ENCODE measurements at places on chromosomes 16 and 17. TPM values are rescaled to one million over a fixed set of nuclear protein-coding genes. Genes with fewer than 3 reads are reported as not detected.

GRCh38 chr17:74953134-74953687 is 17.5 kb downstream of the OTOP3 start:
- DNase-seq: no peak

DNA sequence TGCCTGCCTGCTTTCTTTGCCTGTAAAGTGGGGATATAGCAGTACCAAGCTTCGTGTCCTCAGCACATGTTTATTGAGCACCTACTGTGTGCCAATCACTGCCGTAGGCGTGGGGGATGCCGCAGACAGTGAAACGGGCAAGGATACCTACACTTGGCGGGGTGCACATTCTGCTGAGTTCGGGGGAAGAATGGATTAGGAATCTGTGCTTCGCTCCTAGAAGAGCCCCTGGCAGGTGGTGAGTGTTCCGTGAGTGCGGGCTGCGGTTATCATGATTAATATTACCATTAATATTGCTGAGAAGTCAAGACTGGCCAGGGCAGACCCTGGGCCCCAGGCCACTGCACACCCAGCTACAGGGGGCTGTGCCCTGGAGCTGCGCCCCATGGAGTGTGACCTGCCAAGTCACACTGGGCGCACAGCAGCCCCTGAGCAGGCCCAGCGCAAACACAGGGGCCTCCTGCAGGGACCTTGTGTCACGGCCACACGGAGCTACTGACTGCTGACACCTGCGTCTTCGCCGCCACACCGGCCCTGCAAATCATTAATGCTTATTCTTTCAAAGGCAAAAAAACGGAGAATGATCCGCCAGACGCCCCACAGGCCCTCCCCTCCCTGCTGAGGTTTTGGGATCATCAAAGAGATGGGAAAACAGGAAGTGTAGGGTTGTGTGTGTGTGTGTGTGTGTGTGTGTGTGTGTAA is 213.4 kb upstream of the GSE1 start:
- no peak for DNase-seq

DNA sequence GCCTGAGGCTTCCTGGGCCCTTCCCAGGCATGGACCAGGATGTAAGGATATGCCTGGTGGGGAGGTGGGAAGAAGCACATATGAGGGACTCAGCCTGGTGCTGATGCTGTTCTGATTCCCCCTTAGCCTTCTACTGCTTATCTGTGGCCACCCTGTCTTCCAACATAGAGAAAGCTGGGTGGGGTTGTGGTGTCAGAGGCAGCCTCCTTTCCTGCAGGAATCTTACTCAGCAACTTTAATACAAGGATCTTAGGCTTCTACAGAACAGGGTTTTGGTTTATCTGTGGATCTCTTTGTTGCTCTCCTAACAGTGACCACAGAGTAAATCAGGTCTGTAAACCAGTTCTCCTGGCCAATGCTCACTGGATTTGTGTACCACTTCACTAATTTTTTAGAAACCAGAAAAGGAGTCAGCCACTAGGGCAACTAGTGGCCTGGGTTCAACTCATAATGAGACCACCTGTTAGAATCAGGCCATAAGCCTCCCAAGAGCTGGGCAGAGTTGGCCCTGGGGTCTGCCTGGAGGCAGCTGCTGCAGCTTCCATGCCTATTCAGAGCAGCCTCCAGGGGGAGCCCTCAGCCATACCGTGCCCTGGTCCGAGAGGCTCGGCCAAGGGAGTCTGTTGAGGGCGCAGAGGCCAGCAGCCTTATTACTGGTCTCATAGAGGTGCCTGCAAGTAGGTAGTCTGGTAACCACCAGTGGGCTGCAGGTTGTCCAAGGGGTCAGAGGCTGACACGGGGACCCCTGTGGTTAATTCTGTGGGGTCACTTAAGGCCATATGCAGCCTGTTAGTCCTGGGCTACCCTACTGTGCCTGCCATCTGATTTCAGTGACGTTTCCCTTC is 7.1 kb downstream of the HAS3 start:
- DNase-seq: peak; percentile 33

DNA sequence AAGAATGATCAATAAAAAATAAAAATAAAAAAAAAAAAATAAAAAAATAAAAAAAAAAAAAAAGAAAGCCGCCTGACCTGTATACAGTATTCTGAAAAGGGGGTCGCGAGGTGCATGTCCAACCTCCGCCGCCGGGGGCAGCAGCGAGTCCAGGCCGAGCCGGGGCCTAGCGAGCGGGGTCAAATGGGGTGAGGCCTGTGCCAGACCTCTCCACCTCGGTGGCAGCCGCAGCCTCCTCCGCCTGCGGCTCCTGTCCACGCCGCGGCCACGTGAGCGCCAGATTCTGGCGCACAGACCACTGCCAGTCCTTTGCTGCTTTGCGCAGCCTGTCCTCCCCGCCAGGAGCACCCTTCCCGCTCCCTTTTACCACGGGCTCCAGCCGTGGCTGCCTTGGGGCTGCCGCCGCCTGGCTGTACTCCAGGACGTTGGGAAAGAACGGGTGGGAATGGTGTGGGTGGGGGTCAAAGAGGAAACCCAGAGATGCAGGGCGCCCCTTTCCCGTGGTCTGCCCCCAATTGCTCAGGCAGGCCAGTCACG is 2.4 kb upstream of the BCKDK start:
- peak; percentile 78 for DNase-seq

DNA sequence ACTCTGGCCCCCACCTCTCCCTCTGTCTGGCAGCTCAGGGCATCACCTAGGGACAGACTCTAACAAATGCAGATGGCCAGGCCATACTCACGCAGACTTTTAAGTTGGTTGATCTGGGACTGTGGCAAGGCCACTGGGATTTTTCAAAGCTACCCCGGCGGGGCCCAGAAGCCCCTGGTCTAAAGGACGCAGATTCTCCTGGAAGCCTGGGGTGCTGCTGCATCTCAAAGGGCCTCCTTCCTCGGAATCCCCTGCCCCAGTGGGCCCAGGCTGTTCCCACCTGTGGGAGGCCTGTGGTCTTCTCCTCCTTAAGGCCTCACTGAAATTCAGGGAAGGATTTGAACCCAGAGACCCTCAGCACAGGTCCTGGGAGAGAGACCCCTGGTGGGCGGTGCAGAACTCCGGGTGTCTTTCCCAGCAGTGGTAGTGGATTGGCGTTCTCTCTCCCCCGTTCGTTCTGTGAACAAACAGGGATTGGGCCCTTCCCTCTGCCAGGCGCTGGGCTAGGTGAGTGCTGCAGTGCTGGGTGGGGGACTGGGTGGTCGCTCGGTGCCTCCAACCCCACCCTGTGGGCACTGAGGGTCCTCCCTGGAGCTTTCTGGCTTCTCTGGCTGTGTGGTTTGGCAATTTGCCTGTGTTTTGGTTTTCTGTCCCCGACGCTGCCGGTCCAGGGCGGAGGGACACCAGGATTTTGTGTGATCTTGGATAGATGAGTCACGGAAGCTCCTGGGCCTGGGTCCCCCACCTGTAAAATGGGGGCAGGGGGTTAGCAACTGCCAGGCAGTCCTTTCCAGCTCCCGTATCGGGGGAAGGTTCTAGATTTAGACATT is 160.5 kb upstream of the GSE1 start:
- DNase-seq: no peak

Gene SERPINF2
- total RNA-seq: not detected

Gene GSDMA
- total RNA-seq: not detected

Gene XAF1
- 19.7 TPM for total RNA-seq

GRCh38 chr16:60142619-60143347 is 1408.7 kb upstream of the GOT2 start:
- no peak for DNase-seq

DNA sequence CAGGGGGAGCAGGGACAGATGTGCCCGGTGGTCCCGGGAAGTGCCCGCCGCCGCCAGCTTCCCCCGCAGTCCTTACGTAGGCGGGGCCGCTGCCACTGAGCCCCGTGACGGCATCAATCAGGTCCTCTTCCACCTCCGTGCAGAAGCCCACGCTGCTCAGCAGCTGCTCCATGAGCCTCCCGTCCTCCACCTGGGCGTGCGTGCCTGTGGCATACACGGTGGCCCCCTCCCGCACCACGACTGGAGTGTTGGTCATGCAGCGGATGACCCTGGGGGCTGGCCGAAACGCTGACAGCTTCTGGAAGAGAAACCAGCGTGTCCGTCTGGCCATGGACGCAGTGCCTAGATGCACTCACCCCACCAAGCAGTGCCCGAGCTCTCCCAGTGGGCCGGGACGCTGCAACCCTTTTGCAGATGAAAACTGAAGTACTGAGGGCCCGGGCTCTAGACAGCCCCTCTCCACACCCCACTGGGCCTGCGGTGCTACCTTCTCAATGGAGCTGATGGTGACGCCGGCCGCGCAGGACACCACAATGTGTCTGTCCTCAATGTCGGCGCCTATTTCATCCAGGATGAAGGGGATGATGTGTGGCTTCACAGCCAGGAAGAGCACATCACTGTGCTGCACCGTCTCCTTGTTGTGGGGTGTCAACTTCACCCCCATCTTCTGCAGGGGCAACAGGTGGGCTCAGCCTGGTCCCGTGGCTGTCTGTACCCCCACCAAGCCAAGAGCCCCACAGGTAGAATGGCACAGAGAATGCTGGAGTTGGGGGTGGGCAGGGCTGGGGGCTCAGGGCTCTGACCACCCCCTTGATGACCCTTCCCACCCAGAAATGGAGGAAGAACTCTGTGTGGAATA is 2.0 kb downstream of the PYCR1 start:
- no peak for DNase-seq
